PC-3 (cell line): ENCODE measurements at places on chromosomes 5 and 9. TPM values are rescaled to one million over a fixed set of nuclear protein-coding genes. Genes with fewer than 3 reads are reported as not detected.

DNA sequence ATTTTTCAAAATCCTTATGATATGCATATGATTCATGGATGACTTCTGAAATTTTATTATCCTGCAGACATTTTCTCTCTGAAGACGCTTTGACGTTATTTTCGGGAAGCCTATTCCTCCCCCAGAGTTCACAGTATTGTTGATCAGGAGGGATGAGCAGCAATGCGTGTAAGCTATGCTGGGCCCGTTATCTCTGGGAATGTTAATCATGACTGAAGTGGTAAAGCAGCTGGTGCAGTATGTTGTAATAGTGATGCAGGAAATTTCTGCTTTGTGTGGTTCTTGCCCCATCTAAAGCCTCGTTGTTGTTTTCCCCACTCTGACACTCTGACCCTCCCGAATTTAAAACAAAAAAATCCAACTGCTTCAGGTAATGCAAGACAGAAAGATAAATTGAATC, 1797.8 kb upstream of the WWC1 start:
- no peak for DNase-seq

- DNase-seq, result no peak
These were observed 9.0 kb upstream of the OR1N1 start for GRCh38 chr9:122536134-122536533.

DNA sequence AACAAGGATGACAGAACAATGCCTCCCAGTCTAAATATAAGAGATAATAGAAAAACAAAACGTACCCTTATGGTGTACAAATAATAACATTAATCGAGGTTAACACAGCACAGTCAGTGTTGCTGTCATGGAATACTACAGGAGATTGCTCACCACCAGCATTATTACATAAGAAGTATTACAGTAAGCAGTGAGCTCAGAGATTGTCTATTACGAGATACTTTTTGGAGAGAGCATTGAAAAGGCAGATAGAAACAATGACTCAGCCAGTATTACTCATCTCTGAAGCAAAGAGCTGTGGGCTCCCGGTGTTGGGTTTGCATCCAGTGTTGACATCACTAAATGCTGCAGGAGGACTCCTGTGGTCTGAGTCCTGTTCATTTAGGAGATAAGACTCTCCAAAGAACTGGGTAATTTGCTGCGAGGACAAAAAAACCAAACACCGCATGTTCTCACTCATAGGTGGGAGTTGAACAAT, 191.9 kb upstream of the SEMA6A start:
- peak; percentile 32 for DNase-seq

- peak; percentile 51 for DNase-seq
These were observed 277.4 kb downstream of the AOPEP start for GRCh38 chr9:95003689-95004410.

DNA sequence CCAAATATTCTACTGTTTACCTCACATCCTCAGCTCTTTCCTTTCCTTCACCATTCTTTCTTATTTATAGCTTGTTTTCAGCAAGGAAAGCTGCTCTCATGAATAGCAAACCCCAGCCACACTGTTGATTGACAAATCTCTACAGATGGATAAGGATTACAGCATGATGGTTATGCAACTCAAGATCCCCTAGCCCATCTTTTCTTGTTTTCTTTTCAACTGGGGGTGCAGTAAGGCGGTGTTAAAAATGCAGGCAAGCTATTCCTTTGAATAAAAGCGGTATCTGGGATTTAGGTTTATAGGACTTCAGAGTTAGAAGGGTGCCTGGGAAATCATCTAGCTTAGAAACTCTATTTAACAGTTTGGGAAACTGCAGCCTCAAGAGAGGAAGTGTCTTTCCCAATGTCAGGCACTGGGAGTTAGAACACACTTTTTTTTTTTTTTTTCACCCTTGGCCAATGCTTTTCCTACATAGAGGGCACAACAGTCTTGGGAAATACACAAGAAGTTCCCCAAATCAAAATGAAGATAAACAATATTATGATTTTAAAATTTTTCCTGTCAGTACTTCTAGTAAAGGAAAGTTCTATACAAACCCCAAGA, 2.6 kb downstream of the SPARC start:
- DNase-seq, result no peak

GRCh38 chr9:38708759-38709158, 11.2 kb downstream of the FAM240B start:
- DNase-seq, result peak; percentile 64

The PCSK1 gene
- not detected in 2 replicates for total RNA-seq

GRCh38 chr9:38439291-38439915, 15.1 kb upstream of the IGFBPL1 start:
- DNase-seq, result no peak

DNA sequence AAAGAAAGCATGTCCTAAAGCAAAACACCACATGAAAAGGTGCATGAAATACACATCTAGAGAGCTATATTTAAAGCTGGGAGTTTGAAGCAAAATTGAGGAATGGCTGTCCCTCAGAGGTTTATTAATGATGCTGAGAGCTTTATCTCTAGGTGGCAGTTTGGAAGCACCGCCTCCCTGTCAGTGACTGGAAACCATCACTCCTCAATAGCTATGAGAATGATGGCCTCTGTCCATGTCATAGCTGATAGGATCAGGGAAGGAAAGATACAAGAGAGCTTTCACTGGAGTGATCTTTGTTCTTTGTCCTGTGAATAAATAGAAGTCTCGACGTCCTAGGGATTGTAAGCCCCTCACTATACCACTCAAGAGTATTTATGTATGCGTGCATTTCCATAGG, 110.5 kb downstream of the NUDT12 start:
- DNase-seq, result no peak

GRCh38 chr5:80503641-80504040, 15.7 kb downstream of the FAM151B start:
- DNase-seq, result no peak

The CFAP77 gene
- 0.11 TPM in 1 of 2 replicates, not detected in the other for total RNA-seq

- no peak for DNase-seq
These were observed 168.5 kb downstream of the HSD17B3 start for GRCh38 chr9:96133321-96134021.

GRCh38 chr5:78603636-78604175, 44.9 kb downstream of the LHFPL2 start:
- DNase-seq, result no peak

- peak; percentile 38 for DNase-seq
These were observed 25.8 kb upstream of the FRRS1L start for GRCh38 chr9:109192732-109193361.

The TMC1 gene
- total RNA-seq, result 0.15 TPM in 1 of 2 replicates, not detected in the other

- no peak for DNase-seq
These were observed 80.0 kb downstream of the SUSD1 start for GRCh38 chr9:112094948-112095681.

The TAF11L10 gene
- total RNA-seq, result not detected in 2 replicates

DNA sequence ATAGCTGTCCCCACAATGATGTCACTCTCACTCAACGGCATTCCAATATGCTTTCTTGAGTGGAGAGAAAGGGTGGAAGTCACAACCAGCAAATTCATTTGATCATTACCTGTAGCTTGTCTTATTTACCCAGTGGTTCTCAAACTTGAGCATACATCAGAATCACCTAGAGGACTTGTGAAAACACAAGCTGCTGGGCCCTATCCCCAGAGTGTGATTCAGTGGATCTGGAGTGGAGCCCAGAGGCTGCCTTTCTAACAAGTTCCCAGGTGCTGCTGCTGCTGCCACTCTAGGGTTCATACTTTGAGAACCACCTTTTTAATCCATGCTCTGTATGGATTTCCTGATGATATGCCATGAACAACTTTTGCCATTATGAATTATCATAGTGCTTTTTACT, 94.7 kb downstream of the KLHL3 start:
- peak; percentile 46 for DNase-seq

GRCh38 chr5:150320044-150320613, 17.4 kb upstream of the ARSI start:
- DNase-seq, result peak; percentile 77

GRCh38 chr9:107945493-107945892, 455.9 kb upstream of the KLF4 start:
- no peak for DNase-seq

GRCh38 chr5:127025467-127025866, 4.9 kb downstream of the MARCHF3 start:
- no peak for DNase-seq

DNA sequence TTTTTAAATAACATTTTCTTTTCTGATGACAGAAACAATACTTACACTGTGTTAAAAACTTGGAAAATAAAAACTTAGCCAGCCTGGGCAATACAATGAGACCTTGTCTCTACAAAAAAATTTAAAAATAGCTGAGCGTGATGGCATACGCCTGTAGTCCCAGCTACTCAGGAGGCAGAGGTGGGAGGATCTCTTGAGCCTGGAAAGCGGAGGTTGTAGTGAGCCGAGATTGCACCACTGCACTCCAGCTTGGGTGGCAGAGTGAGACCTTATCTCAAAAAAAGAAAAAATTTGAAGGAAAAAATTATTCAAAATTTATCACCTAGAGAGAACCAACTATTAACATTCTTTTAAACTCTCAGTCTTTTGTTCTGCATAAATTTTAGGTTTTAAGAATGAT, 4.9 kb upstream of the CMYA5 start:
- no peak for DNase-seq

DNA sequence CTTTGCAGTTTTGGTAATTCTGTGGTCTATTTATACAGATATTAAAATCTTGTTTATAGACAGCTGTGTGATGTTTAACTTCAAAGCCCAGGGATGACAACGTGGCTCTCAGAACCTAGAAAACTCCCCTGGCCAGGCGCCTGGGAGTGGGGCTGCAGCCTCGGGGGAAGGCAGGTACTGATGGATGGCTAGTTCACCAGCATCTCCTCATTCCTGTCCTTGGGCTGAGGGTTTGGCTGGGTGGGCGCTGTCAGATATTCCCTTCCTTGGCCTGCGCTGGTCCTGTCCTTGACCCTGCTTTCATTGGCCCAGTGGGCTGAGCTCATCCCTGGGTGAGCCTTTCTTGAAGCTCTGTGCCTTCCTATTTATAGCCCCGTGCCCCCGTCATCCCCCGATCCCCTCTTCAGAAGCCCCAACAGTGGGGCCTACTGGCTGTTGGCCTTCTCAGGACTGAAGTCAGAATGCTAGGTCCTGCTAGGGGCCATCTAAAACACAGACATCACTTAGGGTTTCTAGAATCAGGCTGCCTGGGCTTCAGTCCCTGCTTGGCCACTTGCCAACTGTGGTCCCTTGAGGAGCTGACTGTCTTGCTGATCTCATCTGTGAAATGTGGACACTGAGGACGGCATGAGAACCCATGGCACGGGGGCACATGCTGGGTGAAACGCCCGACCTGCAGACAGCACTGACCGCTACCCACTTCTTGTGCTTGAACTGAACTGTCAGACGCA, 20.9 kb downstream of the SH3GLB2 start:
- DNase-seq, result no peak

DNA sequence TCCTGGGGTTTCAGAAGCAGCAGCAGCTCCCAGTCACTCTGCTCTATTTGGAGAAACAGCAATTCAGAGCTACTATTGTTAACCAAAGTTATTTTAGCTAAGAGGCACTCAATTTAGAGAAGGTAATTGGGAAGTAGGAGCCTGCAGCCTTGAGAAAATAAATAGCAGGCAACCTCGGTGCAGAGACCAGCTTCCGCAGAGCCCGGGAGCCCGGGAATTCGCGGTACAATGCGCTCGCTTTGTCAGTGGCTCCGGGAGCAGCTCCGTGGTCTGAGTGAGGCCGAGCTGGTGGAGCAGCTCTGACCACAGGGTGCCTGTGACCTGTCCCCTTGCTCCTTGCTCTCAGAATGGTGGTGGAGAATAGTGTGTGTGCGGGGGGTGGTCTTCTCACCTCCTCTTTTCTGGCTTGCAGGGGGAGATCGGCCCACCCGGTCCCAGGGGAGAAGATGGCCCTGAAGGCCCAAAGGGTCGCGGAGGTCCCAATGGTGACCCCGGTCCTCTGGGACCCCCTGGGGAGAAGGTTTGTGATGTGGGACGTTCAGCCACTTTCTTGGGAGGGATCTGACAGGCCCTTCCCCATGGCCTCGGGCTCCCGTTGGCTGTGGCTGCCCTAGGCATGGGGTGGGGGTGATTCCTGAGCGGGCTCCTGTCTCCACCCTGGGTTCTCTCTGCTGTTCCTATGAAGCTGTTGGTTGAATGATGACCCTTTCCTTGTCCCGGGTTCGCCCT, 95.9 kb upstream of the FCN2 start:
- no peak for DNase-seq

DNA sequence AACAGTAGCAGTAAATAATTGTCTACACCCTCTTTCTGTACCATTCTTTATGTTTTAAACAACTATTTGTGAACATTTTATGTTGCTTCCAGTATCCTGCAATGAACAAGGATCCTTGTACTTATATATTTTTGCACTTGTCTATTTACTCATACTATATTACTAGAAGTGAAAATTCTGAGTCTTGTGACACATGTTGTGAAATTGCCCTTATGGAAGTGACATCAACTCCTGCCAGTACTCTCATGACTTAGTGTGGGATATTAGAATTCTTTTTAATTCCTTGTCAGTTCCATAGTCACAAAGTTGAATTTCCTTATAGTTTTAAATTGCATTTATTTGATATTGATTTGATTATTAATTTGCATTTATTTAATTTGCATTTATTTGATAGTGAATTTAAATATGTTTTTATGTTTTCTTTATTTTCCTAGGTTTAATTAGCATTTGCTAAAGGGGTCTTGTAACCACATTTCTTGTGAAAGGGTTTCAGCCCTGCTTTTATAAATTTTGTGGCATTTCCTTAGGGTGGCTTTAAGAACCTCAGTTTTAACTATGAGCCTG, 27.7 kb downstream of the PARP8 start:
- no peak for DNase-seq

GRCh38 chr5:96548905-96549304, 113.3 kb upstream of the CAST start:
- DNase-seq, result no peak

DNA sequence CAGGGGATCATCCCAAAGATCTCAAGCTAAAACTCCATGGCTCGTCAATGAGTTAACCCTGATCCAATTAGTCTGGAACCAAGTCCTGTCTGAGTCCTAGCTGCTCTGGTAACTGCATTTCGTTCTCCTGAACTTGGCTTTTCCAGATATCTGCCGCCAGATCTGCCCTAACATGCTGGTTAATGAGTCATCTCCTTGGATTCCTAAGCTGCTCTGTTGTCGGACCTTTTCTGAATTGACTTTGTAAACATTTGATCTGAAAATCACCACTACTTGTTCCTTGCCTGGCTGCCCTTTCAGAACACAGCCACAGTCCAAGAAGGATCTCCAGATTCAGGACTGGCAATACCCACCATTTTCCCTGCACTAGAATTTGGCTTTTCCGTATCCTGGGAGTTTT, 473.0 kb downstream of the ZSWIM6 start:
- peak; percentile 71 for DNase-seq

- DNase-seq, result no peak
These were observed 779 bp downstream of the PKN3 start for GRCh38 chr9:128702949-128703615.

The HBEGF gene
- 82.6 and 85.9 TPM in 2 replicates for total RNA-seq

- DNase-seq, result no peak
These were observed 27.2 kb downstream of the NEK6 start for GRCh38 chr9:124284940-124285441.

DNA sequence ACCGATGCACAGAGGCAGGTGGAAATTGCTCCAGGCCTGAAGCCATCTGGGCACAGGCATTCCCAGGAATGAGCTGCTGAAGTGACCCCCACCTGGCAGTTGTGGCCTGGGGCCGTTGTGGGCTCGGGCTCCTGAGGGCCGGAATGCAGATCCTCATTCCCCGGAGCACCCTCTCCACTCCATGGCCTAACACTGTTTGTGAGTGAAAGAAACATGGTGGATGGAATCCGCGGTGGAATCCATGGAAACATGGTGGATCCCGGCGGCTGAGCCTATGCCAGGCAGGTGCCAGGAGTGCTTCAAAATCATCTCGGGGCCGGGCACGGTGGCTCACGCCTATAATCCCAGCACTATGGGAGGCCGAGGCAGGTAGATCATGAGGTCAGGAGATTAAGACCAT, 3.6 kb upstream of the SARDH start:
- no peak for DNase-seq
